ENCODE measurements at places on chromosomes 7 and 10.

- DNase-seq: no peak
Observed at GRCh38 chr7:5222841-5223411, 32.9 kb downstream of the WIPI2 start.

GRCh38 chr10:92184977-92185376, 105.9 kb downstream of the CPEB3 start:
- no peak for DNase-seq

- DNase-seq: no peak
Observed at GRCh38 chr7:40775877-40776276, 641.1 kb downstream of the SUGCT start.

GRCh38 chr7:107103369-107103768, 58.9 kb downstream of the PRKAR2B start:
- DNase-seq: no peak

GRCh38 chr10:30300728-30301127, 48.4 kb downstream of the MTPAP start:
- DNase-seq: no peak

DNA sequence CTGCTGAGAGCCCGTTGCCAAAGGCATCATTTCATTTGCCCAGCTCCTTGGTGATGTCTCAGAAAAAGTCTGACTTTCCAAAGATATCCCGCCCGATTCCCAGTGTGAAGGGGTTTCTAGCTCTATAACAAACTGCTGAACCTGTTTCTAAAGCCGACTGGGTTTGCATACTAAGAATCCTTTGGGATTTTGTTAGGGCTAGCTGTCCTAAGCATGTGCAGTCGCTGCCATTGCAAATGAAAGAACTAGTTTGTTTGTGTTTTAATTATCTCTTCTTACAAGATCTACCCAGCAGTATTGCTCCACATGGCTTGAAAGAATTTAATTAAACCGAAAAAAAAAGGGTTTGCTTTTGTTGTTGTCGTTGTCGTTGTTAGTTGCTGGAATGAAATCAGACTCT, 476.6 kb downstream of the GATA3 start:
- DNase-seq: no peak

DNA sequence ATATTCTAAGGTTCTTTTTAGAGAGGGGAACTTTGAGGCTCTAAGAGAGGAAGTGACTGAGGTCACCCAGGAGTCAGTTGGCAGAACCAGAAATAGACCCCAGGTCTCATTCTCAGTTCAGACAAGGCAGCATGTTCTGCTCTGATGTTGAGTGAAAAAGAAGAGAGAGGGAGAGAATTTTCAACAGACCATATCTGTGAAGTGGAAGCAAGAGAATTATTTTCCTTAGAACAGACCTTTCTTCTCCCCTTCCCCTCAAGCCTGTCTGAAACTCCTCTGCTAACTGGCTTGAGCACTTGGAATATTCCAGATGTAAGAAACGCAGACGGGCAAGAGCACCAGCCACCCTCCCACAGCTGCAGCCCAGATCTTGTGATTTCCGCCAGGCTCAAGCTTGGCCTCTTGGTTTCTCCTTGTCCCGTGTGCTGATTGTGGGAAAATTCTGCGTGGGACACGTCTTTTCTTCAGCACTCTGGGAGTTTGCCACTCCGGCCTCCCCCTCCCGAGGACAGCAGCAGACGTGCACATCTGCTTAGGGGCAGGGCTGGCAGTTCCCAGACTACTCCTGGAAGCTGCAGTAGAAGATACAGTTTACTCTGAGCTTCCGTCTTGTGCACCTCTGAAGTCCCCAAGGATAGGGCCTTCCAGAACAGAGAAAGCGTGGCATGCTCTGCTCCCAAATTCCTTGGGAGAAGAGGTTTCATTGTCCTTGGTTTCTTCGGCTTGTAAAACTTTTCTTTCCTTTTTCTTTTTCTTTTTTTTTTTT, 22.7 kb upstream of the IKZF1 start:
- no peak for DNase-seq

DNA sequence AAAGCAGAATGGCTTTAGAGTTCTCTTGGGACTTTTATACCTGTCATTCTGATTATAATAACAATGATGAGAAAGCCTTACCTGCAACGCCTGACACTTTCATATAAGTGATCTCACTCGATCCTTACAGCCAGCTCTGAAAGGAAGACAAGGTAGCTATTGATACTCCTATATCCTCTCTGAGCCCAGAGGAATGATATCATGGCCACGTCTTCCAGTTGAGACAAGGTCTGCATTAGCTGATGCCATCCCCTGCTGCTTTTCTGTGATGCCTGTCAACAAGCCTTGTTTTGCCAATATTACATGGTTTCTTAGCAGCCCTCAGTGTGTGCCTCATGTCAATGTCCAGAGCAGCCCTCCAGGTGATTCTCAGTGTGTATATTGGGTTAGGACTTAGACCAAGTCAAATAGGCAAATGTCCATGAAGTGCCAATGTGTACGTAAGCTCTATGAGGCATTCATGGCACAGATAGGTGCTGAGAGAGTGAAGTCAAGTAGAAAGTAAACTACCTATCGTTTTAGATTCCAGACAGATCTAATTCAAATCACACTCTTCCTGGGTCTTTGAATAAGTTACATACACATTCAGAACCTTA, 405.9 kb downstream of the ADRA2A start:
- no peak for DNase-seq

DNA sequence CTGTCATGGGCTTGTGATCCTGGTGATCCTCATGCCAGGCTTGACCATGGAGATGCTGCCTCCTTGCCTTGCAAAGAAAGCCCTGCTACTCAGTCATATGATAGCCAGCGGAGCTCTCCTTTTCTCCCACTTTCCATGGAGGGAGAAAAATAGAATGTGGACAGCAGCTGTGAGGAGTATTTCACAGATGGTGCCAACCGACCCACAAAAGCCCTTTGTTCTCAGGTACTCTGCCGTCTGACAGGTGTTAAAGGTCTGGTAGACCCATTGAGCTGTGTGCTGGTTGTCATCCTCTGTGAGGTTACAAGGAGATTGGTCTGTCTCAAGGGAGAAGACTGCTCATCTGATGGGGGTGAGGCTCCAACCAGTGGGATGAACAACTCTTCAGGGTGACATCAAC, 29.5 kb upstream of the COBL start:
- no peak for DNase-seq

GRCh38 chr7:98281757-98282606, 496 bp downstream of the BRI3 start:
- DNase-seq: no peak

GRCh38 chr7:5709347-5709950, 72.0 kb downstream of the RNF216 start:
- DNase-seq: no peak

- DNase-seq: no peak
Observed at GRCh38 chr10:131081786-131082185, 229.7 kb downstream of the TCERG1L start.

GRCh38 chr7:101066141-101066832, 19.0 kb upstream of the TRIM56 start:
- no peak for DNase-seq

DNA sequence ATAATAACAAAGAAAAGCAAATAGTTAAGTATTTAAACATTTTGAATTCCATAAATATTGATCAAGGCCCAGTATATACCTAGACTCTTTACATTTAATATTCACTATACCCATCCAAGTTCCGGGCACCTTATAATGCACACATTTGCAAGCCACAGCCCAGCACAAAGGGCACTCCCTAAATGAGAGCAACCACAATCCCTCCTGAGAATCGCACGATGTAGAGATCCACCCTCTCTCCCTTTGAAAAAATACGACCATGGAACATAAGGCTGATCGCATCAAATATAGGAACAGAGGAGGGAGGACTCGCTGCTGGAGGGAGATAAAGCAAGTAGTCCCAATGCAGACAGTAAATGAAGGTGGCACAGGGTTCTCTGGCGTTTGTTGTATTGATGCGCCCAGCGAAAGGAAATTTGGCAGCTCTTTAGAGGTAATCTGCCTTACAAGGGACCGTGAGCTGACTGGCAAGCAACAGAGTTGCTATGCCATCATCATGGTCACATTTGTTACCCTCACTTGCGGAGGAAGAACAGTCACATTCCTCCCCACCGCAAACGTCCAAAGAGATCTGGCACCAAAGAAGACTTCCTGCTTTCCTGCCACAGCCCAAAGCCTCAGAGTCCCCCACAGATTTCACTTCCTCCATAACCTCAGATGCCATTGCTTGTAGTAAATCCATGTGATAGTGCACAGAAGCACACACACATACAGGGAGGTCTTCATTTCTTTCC, 16.1 kb upstream of the TAS2R40 start:
- DNase-seq: no peak

- no peak for DNase-seq
Observed at GRCh38 chr7:113366122-113366521, 247.8 kb upstream of the SMIM30 start.

GRCh38 chr7:90250601-90251303, 5.8 kb downstream of the CFAP69 start:
- no peak for DNase-seq

DNA sequence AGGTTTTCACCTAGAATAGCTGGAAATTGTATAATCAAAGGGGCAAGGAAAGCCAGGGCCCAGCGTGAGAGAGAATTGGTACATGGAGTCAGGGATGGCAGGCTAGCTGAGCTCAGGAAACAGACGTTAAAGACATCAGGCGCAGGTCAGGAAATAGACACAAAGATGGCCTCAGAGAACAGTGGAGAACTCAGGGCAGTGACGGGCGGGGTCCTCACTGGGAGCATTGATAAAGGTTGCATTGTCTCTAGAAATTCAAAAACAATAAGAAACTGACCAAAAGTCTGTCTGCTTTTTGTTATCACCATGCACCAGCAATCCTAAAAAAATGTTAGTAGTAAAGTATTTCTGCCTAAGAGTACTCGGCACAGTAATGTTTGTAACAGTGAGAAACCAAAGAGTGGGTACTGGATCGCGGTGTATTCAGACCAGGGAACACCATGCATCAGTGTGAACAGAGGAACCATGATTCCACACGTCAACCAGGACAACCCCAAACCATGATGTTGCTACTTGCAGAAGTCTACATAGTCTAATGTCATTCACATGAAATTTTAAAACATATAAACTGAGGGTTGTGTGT, 81.9 kb upstream of the AUTS2 start:
- DNase-seq: no peak

DNA sequence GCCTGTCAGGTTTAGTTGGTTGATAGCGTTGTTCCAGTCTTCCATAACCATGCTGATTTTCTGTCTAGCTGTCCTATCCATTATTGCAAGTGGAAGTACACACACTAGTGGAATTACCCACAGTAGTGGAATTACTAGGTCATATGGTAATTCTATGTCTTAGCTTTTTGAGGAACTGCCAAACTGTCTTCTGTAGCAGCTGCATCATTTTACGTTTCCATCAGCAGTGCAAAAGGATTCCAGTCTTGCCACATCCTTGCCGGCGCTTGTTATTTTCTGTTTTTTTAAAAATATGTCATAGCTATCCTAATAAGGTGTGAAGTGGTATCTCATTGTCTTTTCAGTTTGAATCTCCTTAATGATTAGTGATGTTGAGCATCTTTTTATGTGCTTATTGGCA, 17.2 kb upstream of the RHBDD2 start:
- DNase-seq: no peak

DNA sequence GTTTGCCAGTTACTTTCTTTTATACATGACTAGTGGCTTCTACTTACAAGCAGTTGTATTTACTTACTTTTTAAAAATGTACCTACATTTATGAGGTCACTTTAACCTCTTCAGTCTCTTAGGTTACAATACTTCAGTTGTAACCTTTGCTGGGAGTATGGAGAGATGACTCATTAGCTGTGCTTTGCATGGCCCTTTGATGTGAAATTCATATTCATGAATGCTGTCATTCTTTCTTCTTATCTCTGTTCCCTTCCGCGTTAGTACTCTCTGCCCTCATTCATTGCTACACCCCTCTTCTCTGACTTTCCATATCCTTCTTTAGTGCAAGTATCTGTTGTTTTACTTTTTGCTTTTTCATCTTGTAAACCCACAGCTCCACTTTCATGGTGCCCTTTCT, 164.3 kb downstream of the BMPER start:
- DNase-seq: no peak

DNA sequence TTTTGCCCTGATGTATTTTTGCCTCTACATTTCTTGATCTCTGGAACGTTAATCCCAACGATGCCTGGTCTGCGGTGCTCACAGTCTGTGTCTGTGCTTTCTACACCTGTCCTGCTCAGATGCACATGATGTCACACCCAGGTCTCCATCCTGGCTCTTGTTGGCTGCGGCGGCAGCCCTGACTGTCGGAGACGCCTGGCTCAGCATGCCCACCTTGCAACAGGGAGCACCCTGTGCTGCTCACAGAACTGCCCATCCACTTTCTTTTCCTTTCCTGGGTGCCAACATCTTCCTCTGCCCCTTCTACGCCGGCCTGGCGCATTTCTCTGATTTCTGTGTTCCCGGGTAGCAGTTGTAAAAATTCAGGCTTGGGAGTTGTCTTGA, 106.2 kb downstream of the CUX1 start:
- no peak for DNase-seq

DNA sequence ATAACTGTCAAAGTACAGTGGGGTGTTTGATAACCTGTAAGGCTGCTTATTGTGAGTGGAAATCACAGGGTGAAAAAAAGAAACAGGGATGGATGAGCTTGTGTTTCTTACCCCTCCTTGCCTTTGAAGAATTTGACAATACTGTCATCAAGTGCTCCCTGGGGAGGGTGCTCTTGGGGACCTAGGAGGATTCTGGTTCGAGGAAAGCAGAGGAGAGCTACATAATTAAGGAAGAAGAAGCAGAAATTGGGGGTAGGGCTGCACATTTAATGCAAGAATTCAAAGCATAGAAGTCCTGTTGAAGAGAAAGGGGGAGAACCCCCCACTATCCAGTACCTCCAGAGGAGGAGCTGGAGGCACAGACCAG, 208.1 kb upstream of the PHYHIPL start:
- no peak for DNase-seq

DNA sequence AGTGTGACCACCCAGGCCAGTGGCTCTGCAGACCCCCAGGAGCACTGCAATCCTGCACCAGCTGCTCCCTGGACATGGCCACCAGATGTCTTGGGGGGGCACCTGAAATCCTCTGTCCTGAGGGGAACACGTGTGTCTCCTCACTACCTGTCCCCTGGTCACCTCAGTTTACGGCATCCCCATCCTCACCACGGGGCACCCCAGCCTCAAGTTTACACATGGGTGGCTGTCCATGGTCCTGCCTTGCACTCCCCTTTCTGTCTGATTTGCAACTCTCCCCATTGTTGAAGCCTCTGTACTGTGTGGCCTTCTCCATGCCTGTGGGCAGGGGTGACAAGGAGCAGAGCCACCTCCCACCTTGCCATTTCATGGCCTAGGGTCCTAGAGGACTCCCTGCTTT, 67.2 kb downstream of the RAMP3 start:
- no peak for DNase-seq

DNA sequence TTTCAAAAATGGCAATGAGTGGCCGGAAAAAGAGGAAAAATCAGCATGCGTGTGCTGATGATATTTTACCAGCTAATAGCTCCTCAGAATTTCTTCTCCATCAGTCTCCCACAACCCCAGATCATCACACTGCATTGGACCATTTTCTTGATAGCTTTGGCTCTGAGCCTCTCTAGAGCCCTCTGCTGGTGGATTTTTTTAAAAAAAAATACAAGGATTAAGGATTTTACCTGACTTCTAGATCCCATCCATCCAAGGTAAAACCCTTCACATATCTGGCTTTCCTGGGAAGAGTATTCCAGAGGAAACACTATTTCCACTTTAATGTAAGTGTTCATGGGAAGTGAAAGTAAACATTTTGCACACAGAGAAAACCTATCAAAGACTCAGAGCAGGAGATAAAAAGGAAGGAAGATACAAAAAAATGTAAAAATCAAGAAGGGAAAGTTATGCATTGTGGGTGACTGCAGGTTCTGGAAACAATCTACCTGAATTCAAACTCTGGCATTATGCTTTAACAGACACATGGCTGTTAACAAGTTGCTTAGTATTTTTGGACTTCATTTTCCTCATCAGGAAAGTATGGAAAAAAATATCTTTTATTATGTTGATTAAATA, 380.9 kb downstream of the LRRTM3 start:
- no peak for DNase-seq
